NCI-H510A treated with DMSO at 0.1 percent for 48 hours (cell line): ENCODE measurements at places on chromosomes 6 and 20.

DNA sequence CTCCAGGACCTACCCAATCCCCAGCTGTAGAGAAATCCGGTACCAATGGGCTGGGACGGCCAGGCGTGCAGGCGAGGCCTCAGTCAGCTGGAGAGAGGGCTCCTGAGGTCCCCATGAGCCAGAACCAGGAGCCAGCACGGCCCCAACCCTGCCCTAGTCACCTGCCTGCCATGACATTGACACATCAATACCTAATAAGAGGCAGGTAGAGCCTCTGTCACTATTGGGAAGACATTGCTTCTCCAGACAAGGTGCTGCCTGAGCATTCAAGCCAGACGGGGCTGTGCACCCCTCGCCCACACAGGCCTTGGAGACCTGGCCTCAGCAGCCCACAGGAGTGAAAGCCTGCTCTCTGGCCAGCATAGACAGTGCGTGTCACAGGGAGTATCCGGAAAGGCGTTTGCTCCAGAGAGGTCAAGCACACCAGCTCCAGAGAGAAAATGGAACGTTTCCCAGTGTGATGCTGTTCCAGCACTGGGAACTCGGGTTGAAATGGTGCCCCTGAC lies 3.5 kb downstream of the DLL1 start:
- no peak for DNase-seq

GRCh38 chr6:28005152-28005890 lies 48.3 kb downstream of the OR2B6 start:
- no peak for DNase-seq

- no peak for DNase-seq
Observed at GRCh38 chr6:3822747-3823445, 26.3 kb upstream of the FAM50B start.

- peak; percentile 99 for DNase-seq
Observed at GRCh38 chr6:36319436-36319762, 17.3 kb downstream of the BNIP5 start.

- no peak for DNase-seq
Observed at GRCh38 chr6:131916847-131917246, 34.3 kb downstream of the CCN2 start.

DNA sequence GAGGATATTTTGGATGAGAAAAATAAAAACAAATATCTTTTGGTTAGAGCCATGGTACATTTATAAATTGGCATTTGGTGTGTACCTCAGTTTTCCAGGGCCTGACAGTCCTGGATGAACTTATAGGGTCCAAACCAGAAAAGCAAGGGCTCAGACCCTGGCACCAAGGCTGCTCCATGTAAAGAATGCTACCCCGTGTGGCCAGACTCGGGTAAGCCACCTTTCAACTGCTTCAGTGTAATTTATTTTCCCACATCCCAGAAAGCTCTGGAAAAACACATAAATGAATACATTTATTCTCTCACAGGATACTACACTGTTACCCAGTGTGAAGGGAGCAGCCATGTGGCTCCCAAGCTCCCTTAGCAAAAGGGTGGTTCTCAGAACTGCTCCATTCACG lies 13.8 kb downstream of the MRPL14 start:
- no peak for DNase-seq

DNA sequence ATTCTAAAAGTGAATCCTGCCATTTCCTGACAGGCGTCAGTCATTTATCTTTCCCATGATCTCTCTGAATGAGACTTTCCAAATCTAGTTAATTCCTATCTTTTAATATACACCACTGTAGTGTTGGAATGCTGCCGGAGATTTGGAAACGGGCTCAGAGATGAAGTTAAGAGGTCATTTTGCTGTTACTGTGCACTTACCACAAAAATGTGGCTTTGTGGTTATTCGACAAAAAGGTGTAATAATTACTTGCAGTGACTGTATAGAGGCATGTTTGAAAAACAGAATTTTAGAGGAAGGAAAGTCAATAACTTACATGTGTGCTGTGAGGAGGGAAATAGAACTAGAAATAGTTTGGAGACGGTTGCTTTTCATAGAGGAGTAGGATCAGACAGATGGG lies 460.2 kb upstream of the BTBD3 start:
- DNase-seq = no peak

- DNase-seq = peak; percentile 0
Observed at GRCh38 chr6:69719602-69720193, 77.1 kb downstream of the LMBRD1 start.

- DNase-seq = no peak
Observed at GRCh38 chr20:2871661-2872458, 1.4 kb upstream of the PTPRA start.

DNA sequence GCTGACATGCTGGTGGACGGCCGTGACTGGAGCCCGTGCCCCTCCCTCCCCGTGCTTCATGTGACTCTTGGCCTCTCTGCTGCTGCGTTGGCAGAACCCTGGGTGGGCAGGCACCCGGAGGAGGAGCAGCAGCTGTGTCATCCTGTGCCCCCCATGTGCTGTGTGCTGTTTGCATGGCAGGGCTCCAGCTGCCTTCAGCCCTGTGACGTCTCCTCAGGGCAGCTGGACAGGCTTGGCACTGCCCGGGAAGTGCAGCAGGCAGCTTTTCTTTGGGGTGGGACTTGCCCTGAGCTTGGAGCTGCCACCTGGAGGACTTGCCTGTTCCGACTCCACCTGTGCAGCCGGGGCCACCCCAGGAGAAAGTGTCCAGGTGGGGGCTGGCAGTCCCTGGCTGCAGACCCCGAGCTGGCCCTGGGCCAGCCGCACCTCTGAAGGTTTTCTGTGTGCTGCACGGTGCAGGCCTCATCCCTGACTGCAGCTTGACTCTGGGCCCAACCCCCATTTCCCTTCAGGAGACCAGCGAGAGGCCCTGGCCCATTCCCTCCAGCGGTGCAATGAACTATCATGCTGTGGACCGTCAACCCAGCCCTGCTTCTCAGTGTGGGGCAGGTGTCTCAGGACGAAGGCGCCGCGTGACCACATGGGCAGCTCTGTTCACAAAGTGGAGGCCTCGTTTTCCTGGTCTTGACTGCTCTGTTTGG lies 8.1 kb downstream of the NPBWR2 start:
- no peak for DNase-seq

DNA sequence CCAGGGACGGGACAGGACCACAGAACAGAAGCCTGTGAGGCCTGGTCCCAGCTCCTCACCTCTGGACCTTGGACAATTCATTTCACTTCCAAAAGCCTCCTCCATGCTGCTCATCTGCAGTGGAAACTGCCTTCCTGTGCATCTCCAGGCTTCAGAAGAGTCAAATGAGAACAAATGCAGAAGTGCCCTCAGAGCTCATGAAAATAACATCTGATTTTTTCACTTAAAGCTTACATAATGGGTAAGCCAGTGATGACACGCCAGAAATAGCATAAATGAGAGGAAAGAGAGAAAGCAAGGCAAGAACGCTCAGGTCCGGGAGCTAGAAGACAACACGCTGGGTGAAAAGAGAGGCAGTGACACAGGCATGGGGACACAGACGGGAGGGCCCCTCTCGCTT lies 7.9 kb downstream of the CNKSR3 start:
- DNase-seq = no peak

DNA sequence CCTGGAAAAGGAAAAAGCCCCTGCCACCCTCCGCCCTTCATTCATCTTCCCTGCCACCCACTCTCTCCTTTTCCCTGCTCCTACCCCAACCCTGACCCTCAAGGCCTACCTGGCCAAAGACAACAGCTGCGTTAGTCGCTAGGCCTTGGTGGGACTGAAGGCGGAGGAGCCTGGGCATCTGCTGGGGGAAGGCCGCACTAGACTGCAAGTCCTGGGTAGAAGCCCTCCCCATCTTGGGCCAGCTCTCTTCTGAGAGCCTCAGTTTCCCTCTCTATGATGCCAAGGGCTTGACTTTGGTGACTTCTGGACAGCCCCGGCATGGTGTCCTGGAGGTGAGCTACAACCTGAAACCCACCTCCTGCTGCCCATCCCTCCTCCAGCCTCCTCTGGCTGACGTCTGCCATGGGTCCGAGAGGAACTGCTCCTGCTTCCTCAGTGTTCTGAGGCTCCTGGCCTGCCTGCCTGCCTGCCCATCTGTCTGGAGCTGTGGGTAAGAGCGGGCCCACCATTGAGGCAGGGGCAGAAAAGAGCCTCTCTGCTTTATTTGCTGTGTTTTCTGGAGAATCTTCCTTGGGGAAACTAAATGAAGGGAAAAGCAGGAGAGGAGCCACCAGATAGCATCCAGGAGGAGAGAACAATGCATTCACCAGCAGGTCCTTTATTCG lies 7.5 kb upstream of the FOXC1 start:
- no peak for DNase-seq

DNA sequence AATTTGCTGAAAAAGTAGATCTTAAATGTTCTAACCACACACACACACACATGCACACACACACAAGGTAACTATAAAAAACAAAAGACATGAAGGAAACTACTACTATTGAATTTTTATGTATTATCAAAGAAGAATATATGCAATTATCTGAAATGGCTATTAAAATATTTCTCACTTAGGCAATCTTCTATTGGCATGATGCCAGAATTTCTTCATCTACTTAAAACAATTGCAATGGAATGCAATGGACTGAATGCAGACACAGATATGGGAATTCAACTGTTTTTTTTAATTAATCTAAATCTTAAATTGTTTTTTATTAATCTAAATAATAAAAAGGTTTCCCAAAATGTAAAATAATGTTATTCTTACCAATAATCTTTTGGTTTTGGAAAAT lies 152.6 kb upstream of the SMLR1 start:
- no peak for DNase-seq

DNA sequence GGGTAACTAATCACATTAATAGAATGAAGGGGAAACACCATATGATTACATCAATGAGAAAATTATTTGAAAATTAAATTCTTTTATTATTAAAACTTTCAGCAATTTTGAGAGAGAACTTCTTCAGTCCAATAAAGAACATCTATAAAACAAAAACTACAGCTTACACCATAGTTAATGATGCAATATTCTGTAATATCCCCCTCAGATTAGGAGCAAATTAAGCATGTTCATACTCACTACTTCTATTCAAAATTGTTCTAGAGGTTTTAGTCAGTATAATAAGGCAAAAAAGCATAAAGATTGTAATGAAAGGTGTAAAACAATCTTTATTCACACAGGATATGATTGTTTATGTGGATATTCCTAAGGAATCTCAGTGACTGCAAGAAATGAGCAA lies 465.4 kb downstream of the CD109 start:
- no peak for DNase-seq

GRCh38 chr20:64083378-64083803 lies 807 bp downstream of the LKAAEAR1 start:
- DNase-seq = peak; percentile 54

GRCh38 chr6:62042429-62042828 lies 243.6 kb downstream of the KHDRBS2 start:
- no peak for DNase-seq

GRCh38 chr6:169094552-169094950 lies 159.1 kb downstream of the THBS2 start:
- no peak for DNase-seq

DNA sequence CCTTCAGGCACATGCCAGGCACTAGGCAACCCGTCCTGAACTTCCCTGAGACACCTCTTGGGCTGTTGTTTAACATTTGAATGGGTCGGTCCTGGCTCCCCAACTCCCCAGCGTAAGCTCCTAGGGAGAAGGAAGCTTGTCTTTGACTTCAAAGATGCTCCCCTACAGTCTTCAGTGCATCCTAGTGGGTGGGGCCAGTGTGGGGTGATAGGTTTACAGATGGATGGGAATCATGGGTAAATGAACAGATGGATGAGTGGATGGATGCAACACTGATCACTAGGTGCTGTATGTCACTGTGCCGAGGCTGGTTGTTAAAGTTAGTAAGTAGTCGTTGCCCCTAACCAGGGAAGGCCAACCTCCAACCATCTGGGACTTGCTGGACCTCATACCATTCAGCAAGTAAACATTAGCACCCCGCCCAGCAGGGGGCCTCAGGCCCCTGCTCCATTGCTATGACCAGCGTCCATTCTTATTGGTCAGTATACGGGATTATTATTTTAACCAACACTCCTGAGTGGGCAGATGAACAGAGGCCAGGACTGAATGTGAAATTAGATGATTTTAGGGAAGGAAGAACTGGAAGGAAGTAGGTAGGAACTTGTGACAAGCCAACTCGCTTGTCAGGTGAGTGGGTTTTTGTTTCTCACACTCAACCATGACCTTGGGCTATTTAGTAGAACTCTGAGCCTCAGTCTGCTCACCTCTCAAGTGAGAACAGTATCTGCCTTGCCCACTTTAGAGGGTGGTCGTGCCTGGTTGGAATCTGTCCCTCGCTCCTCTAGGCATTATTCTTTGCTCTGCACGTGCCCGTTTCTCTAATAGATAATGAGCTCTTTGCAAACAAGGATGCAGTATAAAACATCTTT lies 82.9 kb upstream of the FOXP4 start:
- no peak for DNase-seq

GRCh38 chr6:161216616-161217205 lies 57.1 kb downstream of the AGPAT4 start:
- DNase-seq = no peak

GRCh38 chr20:53773792-53774401 lies 180.3 kb upstream of the ZNF217 start:
- DNase-seq = no peak

DNA sequence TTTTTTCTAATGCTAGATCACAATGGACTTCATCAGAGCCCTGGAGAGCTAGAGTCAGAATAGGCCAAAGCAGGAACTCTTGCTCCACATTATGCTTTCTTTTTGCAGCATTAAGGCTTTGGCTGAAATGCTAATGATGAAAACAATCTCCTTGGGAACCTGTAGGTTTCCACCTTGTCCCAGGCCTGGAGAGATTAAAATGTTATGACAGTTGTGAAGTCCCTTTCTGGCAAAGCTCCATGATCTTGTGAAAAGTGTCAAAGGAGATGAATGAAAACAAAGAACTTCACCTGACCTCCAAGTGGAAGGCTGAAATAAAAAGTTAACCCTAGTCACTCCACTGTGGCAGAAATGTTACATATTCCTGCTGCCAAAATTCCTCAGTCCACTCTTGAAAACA lies 64.0 kb upstream of the LRRC1 start:
- no peak for DNase-seq

DNA sequence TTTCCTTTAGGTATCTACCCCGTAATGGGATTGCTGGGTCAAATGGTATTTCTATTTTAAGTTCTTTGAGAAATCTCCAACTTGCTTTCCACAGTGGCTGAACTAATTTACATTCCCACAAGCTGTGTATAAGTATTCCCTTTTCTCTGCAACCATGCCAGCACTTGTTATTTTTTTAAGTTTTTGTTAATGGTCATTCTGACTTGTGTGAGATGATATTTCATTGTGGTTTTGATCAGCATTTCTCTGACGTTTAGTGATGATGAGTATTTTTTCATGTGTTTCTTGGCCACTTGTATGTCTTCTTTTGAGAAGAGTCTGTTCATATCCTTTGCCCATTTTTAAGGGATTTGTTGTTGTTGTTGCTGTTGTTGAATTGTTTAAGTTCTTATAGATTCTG lies 871.1 kb downstream of the KIF16B start:
- no peak for DNase-seq

- DNase-seq = no peak
Observed at GRCh38 chr20:47484303-47484702, 17.4 kb upstream of the NCOA3 start.

DNA sequence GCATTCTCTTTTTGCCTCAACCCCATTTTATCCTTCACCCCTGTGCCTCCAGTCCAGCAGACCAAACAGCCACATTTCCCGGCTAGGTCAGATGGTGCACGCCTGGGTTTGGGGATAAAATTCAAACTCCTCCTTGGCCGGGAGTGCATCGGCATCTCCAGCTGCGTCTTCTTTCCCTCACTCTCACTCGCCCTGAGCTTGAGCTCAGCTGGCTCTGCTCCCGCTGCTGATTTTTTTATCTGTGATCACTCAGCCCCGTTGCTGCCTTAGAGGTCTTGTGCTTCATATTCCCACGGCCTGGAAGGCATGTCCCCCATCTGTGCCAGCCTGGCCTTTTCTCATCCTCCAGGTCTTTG lies 6.8 kb upstream of the EZR start:
- DNase-seq = no peak

- no peak for DNase-seq
Observed at GRCh38 chr6:144652292-144652891, 367.3 kb downstream of the UTRN start.
